Adipocyte (in vitro differentiated cells): ENCODE measurements at places on chromosomes 4 and X.
A peak's percentile ranks its signal among the peaks of the same experiment; 100 is the strongest.

GRCh38 chrX:39823424-39823823 is 274.3 kb downstream of the BCOR start:
- DNase-seq: no peak

DNA sequence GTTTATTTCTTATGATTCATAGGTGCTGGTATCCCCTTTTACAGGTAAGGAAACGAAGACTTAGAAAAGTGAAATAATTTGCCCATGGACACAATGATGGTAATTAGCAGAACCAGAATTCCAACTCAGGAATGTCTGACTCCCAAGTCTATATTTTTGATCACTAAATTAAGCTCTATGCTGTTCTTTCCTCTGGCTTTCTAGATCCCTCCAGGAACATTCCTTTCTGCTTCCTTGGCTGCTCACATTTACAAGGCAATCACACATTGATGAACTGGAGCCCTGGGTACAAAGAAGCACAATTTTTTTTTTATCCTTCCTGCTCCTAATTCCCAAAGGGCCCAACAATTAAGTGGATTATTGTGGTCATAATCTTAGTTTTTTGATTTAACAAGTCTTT is 7.0 kb upstream of the CDKN2AIP start:
- DNase-seq: no peak

- DNase-seq: no peak
Observed at GRCh38 chr4:2302387-2303119, 40.6 kb upstream of the MXD4 start.

DNA sequence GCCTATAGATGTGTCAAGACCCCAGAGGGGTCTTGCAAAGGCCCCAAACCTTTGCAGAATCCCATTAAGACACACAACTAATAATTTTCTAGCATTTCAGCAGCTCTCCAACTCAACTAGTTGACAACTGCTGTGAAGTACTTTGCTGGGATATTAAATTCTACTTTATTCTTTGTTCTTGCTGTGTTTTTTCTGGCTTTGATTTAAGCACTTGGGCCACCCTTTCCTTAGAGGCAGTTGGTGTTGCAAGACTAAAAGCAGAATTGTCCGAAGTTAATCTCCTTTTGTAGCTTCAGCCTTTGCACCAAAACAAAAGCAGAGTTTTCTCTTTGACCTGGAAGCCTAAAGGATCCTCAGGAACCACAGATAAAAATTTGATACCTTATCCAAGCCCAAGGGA is 353.1 kb upstream of the CLNK start:
- DNase-seq: no peak

- no peak for DNase-seq
Observed at GRCh38 chr4:69717778-69718177, 42.6 kb downstream of the SULT1B1 start.

DNA sequence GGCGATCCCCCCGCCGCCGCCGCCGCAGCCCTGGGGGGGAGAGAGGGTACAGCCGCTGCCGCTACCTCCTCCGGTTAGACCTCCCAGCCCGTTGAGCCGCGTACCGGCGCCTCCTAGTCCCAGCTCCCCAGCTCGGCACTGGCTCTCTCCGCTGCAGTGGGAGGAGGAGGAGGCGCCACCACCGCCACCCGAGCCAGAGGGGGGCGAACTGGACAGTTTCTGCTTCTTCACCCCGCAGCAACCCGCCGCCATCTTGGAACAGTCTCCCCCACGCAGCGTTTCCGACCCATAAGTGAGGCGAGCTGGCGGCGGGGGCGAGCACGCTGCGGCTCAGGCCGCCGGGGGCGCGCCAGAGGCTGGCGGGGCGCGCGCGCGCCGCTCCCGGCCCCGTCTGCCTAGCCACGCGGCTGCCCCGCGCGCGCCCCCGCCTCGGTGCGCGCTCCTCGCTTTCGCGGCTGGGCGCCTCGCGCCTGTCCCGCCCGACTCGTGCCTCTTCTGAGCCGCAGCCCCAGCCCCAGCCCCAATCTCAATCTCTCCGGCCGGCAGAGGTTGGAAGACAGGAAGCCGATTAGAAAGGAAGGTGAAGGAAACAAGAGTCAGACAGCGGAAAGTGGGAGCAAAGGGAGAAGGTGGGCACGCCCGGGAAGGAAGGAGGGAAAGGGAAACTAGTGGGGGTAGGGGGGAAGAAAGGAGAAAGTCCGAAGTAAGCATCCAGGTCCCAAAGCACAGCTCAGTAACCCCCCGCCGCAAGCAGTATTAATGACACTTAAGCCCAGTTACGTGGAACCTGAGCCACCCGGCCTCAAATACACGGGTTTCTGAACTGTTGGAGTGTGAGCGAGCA is at the start of gene AMMECR1:
TSS of gene AMMECR1 (minus strand) at position 266 of the 844 bp plus-strand sequence. CDS start at position 252, 14 bp downstream.
- peak; percentile 90 for DNase-seq

DNA sequence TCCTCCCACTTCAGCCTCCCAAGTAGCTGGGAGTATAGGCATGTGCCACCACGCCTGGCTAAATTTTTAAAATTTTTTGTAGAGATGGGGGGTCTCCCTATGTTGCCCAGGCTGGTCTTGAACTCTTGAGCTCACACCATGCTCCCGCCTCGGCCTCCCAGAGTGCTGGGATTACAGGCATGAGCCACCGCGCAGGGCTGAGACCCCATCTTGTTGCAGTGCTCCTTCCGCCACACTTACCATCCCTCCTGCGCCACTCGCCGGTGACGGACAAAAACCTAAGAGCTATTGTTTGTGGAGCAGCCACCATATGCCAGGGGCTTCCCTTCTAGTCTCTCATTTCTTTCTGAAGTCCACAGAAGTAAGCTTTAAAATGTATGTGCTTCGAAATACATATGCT is 34.5 kb downstream of the NSG1 start:
- DNase-seq: no peak

- DNase-seq: no peak
Observed at GRCh38 chrX:44996277-44996676, 123.3 kb downstream of the KDM6A start.

GRCh38 chr4:21768349-21769310 is 179.9 kb downstream of the KCNIP4 start:
- peak; percentile 84 for DNase-seq

GRCh38 chrX:150680974-150681373 is 12.2 kb upstream of the MTMR1 start:
- DNase-seq: no peak

DNA sequence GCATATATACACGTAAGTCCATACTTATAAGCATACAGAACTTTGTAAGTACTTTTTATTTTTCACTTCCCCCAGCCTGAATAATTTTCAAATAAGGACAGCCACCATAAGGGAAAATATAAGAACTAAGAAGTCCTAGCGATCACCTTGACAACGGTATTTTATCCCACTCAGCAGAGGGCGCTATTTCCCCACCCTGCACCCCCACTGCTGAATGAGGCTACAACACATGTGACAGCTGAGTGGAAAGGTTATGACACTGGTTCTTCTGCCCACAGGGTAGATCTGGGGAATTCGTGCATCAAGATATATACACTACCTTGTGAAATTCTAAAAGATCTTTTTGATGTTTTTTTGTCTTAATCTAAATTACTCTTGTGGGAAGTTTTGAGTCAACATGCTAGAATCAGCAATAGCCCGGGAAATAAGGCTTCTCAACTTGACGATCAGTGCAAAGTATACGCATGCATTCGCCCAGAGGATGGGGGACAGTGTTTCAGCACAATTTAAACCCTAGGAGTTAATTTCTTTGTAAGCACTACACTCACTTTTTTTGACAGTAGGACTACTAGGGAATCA is 151.5 kb downstream of the CORIN start:
- DNase-seq: peak; percentile 66

GRCh38 chr4:189792924-189793618 is 147.6 kb upstream of the FRG1 start:
- peak; percentile 77 for DNase-seq

GRCh38 chr4:152663203-152664066 is 16.4 kb downstream of the TMEM154 start:
- peak; percentile 3 for DNase-seq

DNA sequence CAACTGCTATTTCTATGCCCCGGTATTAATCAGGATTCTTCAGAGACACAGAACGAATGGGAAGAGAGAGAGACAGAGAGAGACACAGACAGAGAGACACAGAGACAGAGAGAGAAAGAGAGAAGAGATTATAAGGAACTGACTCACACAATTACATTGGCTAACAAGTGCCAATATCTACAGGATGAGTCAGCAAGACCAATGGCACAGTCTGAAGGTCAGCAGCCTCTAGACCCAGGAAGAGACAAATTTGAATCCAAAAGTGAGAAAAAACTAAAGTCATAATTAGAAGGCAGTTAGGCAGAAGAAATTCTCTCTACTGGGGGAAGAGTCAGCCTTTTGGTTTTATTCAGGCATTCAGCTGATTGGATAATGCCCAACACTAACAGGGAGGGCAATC is 187.3 kb downstream of the MAB21L2 start:
- peak; percentile 51 for DNase-seq
